ENCODE measurements at places on chromosomes 3 and 15.

- no peaks in the 10 kb centered on the region for H3K4me1 ChIP-seq
- H3K27me3 ChIP-seq: no peaks in the 10 kb centered on the region
- H3K36me3 ChIP-seq: no peaks in the 10 kb centered on the region
- no peak overlapping the region for H3K4me3 ChIP-seq
- DNase-seq: no peak
- no peak overlapping the region for H3K27ac ChIP-seq
These were observed 362.8 kb downstream of the PTPRG start for GRCh38 chr3:61924090-61924735.

DNA sequence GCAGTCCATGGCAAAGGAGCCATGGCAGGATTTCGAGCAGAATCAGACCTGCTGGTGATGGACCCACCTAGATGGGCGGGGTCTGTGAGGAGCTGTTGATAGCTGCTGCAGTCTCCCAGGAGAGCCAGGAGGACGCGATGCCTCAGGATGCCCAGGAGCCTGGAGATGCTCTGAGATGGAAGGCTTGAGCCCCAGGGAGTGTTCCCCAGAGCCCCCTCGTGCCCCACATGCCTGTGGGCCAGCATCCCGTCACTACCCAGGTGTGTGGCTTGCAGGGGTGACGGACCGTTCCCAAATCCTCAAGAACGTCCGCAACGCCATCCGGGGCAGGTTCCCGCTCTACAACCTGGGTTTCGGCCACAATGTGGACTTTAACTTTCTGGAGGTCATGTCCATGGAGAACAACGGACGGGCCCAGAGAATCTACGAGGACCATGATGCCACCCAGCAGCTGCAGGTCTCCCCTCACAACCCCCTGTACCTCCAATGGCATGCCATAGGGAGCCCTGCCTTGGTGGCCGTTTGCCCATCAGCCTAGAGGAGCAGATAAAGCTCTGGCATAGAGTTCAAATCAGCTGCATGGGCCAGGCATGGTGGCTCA lies 6.7 kb downstream of the ITIH1 start:
- H3K4me3 ChIP-seq: no peak overlapping the region
- no peaks in the 10 kb centered on the region for H3K36me3 ChIP-seq
- peaks cover 16% of the 10 kb centered on the region for H3K4me1 ChIP-seq
- DNase-seq: no peak

- H3K27me3 ChIP-seq: peaks cover 10% of the 10 kb centered on the region
- DNase-seq: no peak
- H3K36me3 ChIP-seq: no peaks in the 10 kb centered on the region
These were observed 20.8 kb downstream of the STAC start for GRCh38 chr3:36401056-36401455.

- no peak for DNase-seq
- H3K27me3 ChIP-seq: no peaks in the 10 kb centered on the region
- H3K4me1 ChIP-seq: no peaks in the 10 kb centered on the region
- no peak overlapping the region for H3K4me3 ChIP-seq
- peaks cover 2% of the 10 kb centered on the region for H3K36me3 ChIP-seq
- no peak overlapping the region for H3K27ac ChIP-seq
These were observed 82.7 kb downstream of the IL1RAP start for GRCh38 chr3:190596349-190597285.

- peaks cover 19% of the 10 kb centered on the region for H3K27me3 ChIP-seq
- no peak overlapping the region for H3K4me3 ChIP-seq
- no peaks in the 10 kb centered on the region for H3K36me3 ChIP-seq
- peaks cover 9% of the 10 kb centered on the region for H3K4me1 ChIP-seq
These were observed 372.3 kb downstream of the SV2B start for GRCh38 chr15:91472316-91472756.

- H3K4me3 ChIP-seq: no peak overlapping the region
- H3K36me3 ChIP-seq: no peaks in the 10 kb centered on the region
- peaks cover 10% of the 10 kb centered on the region for H3K4me1 ChIP-seq
- H3K27ac ChIP-seq: no peak overlapping the region
These were observed 29.2 kb upstream of the SMAD6 start for GRCh38 chr15:66672867-66673266.

DNA sequence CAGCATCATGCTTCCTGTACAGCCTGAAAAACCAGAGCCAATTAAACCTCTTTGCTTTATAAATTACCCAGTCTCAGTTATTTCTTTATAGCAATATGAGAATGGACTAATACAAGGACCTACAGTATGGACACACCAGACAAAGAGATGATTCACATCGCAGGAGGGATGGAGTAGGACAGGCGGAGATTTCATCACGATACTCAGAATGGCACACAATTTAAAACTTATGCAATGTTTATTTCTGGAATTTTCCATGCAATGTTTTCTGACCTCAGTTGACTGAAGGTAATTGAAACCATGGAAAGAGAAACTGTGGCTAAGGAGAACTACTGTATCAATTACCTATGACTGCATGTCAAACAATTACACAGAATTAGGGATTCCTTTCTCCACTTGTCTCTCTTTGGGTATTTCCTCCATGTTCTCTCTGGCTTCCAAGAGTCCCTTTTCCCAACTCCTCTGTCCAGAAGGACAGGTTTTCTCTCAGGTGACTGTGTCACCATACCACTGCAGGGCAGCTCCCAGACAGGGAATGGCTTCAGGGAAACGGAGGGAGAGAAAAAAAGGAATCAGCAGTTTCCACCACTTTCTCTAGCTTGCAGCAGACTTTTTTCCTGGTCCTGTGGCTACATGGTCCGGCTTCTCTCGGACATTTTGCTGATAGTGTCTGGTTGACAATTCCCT lies 3.0 kb upstream of the ANO10 start:
- H3K4me1 ChIP-seq: peaks cover 16% of the 10 kb centered on the region
- H3K27ac ChIP-seq: no peak overlapping the region
- no peak for DNase-seq
- peaks cover 4% of the 10 kb centered on the region for H3K27me3 ChIP-seq
- peaks cover 2% of the 10 kb centered on the region for H3K36me3 ChIP-seq
- peak overlapping the region; percentile 4 for H3K4me3 ChIP-seq

- peaks cover 21% of the 10 kb centered on the region for H3K36me3 ChIP-seq
- peaks cover 57% of the 10 kb centered on the region for H3K4me1 ChIP-seq
- no peaks in the 10 kb centered on the region for H3K27me3 ChIP-seq
- H3K4me3 ChIP-seq: no peak overlapping the region
- DNase-seq: no peak
- H3K27ac ChIP-seq: no peak overlapping the region
These were observed 12.2 kb downstream of the ZFAND6 start for GRCh38 chr15:80071652-80072051.

DNA sequence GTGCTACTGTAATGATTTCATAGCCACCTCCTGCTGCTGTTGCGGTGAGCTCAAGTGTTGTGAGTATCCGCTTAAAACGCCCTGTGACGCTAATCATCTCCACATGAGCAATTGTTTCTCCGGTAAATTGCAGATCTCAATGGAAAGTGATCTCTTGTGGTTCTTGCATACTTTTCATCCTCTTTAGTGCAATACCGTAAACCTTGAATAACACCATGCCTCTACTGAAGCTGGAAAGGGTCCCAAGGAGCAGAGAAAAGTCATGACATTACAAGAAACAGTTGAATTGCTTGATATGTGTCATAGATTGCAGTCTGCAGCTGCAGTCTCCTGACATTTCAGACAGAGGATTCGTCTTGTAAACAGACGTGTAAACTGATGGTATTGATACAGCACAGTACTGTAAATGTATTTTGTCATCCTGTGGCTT lies 6.0 kb upstream of the CEMIP start:
- no peak for DNase-seq
- peaks cover 8% of the 10 kb centered on the region for H3K4me1 ChIP-seq
- H3K27me3 ChIP-seq: peaks cover 16% of the 10 kb centered on the region
- no peak overlapping the region for H3K27ac ChIP-seq
- no peak overlapping the region for H3K4me3 ChIP-seq

GRCh38 chr15:78437107-78437761 lies 782 bp upstream of the IREB2 start:
- peaks cover 5% of the 10 kb centered on the region for H3K27me3 ChIP-seq
- peak overlapping the region; percentile 80 for H3K4me3 ChIP-seq
- peaks cover 24% of the 10 kb centered on the region for H3K4me1 ChIP-seq
- H3K36me3 ChIP-seq: peaks cover 13% of the 10 kb centered on the region

DNA sequence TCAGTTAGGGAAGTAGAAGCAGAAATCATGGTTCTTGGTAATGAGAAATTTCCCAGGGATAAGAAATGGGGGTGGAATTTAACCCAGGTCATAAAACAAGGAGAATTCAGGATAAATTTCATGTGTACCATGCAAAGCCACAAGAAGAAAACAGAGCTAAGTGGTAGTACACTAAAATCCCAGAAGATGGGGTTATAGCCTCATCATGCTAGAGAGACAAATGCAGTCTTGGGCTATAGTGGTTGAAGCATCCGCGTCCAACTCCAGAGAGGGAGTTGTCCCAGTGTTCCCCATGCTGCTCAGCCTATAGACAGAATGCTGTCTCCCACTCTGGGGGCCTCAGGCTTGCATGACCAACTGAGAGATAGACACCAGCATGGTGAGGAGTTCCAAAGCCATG lies 36.2 kb upstream of the CLRN1 start:
- no peak overlapping the region for H3K4me3 ChIP-seq
- no peaks in the 10 kb centered on the region for H3K36me3 ChIP-seq
- no peak for DNase-seq

DNA sequence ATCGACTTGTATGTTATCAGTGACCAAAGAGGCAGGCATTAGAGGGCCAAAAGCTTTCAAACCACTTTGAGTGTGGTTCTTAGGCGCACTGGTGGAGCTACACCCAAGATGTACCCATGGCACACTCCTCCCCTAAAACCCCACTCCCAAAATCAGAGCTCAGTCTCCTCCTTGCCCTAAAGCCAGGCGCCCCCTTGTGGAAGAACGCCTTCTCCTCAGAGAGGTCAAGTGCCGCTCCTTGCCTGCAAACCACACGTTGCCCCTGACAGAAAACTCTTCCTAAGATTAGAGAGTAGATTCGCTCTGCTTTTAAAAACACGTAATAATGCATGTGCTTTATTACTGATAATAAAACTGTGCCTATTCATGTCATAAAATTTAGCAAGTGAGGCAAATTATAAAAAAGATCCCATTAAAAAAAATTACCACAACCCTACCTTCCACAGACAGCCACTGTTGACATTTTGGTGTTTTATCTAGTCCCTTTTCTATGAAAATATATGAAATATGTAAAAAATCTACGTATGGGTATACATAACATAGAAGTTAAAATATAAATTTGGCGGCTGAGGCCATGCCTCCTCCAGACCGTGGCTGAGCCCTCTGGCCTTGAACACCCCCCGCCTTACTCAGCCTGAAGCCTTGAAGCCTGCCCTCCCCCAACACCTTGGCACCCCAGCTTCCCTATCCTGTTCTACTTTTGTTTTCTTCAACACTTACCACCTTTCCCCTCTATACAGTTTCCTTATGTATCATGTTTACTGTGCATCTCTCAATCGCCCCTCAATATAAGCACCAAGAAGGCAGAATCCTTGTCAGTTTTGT lies 33.5 kb downstream of the BCL2L10 start:
- DNase-seq: peak; percentile 40
- H3K27me3 ChIP-seq: peaks cover 7% of the 10 kb centered on the region
- H3K36me3 ChIP-seq: no peaks in the 10 kb centered on the region
- H3K4me1 ChIP-seq: peaks cover 26% of the 10 kb centered on the region
- H3K4me3 ChIP-seq: no peak overlapping the region
- peak overlapping the region; percentile 0 for H3K27ac ChIP-seq

- H3K36me3 ChIP-seq: no peaks in the 10 kb centered on the region
- no peak overlapping the region for H3K27ac ChIP-seq
- no peaks in the 10 kb centered on the region for H3K4me1 ChIP-seq
- peak; percentile 75 for DNase-seq
- peaks cover 10% of the 10 kb centered on the region for H3K27me3 ChIP-seq
- H3K4me3 ChIP-seq: no peak overlapping the region
These were observed 17.4 kb upstream of the EHD4 start for GRCh38 chr15:41989573-41990242.

- no peaks in the 10 kb centered on the region for H3K4me1 ChIP-seq
- H3K27me3 ChIP-seq: no peaks in the 10 kb centered on the region
- no peak for DNase-seq
- H3K36me3 ChIP-seq: peaks cover 66% of the 10 kb centered on the region
- no peak overlapping the region for H3K4me3 ChIP-seq
These were observed 14.6 kb downstream of the NEK4 start for GRCh38 chr3:52756141-52756540.
